ENCODE measurements at places on chromosomes 16 and 17.

- no peak for DNase-seq
Observed at GRCh38 chr17:39867084-39867879, 720 bp upstream of the ZPBP2 start.

GRCh38 chr16:29962344-29962994 lies 590 bp downstream of the TMEM219 start:
- DNase-seq: no peak

GRCh38 chr17:27256225-27257030 lies 37.5 kb upstream of the WSB1 start:
- no peak for DNase-seq

GRCh38 chr16:47047524-47048203 lies 74.2 kb upstream of the DNAJA2 start:
- DNase-seq: no peak

DNA sequence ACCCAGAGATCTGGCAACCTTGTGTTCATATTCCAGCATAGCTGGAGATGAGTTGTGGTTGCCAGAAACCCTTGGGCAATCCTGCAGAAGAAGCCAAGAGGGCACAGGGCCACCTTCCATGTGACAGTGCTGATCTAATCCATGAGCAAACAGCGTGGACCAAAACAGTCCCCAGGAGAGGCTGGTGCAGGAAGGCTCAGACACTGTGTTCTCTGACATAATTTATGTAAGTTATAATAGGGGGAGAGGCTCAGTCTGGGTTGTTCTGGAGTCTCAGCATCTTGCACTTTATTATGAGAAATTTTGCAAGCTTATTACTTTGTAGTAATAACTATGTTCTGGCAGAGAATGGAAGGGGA lies 273.9 kb downstream of the HAPSTR1 start:
- DNase-seq: peak; percentile 78

GRCh38 chr16:68972720-68973119 lies 129.4 kb downstream of the TANGO6 start:
- peak; percentile 30 for DNase-seq

DNA sequence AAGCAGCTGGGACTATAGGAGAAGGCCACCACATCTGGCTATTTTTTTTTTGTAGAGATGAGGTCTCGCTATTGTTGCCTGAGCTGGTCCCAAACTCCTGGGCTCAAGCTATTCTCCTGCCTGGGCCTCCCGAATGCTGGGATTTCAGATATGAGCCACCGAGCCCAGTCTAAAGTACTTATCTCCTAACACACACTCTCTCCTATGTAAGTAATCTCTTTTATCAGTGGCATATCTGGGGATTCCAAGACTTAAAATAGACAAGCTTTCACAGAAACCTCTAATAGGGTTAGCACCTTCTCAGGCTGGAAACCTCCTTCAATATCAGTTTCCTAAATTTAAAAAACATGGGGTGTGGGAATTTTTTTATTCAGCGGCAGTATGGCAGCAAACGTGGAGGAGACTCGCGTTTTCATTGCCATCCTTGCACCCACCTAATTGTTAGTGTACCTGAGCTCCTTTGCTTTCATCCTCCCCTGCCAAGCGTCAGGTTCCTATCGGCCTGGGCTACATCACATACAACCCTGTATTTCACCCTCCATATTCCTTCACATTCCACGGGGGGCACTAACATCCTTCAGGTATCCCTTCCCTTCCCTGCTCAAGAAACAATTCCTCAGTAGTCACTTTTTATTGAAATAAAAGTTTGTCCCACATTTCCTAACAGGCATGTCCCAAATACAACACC lies 1.1 kb downstream of the EZH1 start:
- DNase-seq: no peak

DNA sequence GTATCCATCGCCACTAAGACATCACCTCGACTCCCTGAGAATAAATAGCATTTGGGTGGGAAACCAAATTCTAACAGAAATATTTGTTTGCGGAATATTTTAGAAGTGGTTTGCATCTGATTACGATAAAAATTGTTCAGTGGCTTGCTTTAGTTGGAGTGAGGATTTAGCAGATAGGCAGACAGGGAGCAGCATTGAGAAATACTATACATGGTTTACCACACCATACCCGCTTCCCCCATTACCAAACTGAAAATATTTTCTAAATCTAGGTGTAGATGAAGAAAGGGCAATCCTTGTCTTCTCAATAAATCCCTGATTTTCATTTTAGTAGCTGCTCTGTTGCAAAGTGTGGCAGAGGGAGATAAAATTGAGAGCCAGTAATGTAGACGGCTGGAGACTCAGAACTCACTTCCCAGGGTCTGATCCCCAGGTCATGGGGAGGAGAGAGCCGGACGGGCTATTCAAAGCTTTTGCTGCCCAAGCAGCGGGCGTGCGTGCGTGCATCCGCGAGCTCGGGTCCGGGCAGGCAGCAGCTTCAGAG lies 808 bp upstream of the BAHCC1 start:
- no peak for DNase-seq

GRCh38 chr17:78107457-78107856 lies 21.1 kb downstream of the TMC6 start:
- DNase-seq: no peak

DNA sequence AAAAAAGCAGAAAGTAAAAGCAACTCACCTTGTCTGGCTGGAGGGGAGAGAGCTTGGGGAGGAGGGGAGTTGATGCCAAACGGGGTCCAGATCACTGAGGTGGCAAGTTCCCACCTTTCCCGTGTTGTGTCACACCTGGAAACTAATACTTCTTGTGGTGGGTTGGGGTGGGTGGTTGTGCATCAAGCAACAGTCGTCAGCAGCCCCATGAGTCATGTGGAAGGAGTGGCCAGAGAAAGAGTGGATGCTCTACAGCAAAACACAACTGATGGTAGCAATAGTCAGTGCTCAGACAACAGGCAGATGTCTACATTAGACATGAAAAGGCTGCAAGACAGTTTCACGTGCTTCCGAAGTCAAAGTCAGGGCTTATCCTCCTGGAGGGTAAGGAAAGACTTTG lies 35.4 kb downstream of the ARSG start:
- no peak for DNase-seq

DNA sequence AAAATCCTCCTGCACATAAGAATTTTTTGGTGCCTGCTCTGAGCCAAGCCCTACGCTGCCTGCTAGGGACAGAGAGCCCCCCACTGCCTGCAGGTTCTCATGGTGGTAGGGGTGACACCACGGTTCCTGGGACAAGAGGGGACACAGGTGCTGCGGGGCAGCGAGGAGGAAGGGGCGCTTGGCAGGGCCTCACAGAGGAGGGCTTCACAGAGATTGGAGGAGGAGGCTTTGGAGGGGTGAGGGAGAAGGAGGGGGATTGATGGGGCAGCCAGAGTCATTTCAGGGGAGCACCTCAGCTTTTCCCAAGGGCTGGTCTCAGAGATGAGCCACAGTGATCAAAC lies 29.8 kb upstream of the GSG1L start:
- no peak for DNase-seq

DNA sequence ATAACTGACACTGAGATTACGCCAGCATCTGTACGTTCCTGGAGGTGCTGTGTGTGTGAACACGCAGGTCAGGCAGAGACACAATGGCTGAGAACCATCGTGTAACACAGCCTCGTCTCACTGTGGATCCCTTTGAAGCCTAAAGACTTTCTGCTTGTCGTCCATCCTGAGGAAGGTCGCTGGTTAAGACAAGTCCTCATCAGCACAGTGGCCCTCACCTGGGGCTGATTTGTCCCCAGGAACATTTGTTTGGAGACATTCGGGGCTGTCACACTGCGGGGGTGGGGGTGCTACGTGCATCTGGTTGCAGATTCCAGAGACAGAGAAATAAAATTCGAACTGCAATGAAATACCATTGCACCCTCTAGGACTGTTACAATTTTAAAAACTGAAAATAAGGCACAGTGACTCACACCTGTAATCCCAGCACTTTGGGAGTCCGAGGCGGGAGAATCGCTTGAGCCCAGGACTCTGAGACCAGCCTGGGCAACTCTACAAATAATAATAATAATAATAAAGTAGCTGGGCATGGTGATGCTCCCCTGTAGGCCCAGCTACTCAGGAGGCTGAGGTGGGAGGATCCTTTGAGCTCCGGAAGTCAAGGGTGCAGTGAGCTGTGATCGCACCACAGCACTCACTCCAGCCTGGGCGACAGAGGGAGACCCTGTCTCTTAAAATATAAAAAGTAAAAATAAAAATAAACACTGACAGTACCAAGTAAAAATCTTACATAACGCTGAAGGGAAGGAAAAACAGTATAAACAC lies 112.0 kb upstream of the METRNL start:
- DNase-seq: no peak

DNA sequence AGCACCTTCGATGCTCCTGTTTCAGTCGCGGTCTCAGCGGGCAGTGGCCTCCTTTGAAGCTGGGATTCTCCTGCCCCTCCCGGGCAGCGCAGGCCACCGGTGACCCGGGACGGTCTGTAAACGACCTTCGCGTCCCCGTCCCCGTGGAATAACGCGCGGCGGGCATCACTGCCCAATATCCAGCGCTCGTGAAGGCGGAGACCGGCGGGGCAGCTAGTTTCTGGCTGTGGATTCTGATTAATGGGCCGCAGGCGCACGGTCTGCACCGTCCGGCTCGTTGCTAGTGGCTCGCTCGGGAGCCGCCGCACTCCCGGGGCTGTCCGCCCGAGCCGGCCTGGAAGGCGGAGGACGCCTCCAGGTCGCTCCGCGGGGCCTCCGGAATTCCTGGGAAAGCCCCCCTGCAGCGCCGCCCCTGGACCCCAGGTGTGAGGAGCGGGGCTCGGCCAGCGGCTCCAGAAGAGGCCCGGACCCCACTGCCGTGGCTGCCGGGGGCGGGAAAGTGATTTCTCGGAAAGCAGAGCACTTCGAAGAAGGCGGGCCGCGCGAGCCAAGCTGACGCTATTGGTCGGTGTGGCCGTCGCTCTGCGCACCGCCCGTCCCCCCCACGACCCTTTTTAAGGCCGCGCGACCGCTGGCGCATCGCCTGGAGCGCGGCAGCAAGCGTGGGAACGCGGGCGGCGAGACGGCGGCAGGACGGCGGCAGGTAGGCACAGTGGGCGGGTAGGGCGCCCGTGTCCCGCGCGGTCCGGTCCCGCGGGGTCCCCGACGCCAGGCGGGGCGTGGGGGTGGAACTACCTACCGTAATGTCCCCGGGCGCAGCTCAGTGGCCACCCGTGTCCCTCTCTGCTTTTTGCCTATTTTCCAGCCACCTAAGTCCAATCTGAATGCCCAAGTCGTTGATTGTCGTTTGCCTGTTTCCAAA lies at the start of gene IRF8:
TSS of gene IRF8 (plus strand) at position 642 of the 922 bp plus-strand sequence. CDS start 3,854 bp downstream, outside the sequence.
- DNase-seq: peak; percentile 80

GRCh38 chr17:74249590-74250270 lies 24.3 kb upstream of the DNAI2 start:
- DNase-seq: no peak

GRCh38 chr17:14741491-14741890 lies 440.6 kb downstream of the HS3ST3B1 start:
- DNase-seq: no peak

DNA sequence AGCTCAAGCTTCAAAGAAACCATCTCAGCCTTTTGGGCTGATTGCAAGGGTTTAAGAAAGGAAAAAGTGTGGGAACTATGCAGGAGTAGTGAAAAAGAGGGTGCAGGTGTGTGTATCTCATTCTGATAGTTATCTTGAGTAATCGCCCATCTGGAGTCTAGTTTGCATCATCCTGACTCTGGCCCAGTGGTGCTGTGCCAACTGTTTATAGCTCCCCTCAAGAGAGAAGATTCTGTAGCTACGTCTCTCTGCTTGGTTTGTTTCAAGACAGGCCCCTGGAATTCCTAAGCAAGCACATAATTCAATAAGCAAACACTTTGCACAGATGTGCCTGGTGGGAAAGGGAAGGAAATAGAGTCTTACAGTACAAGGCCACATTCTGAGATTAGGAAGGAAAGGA lies 144.4 kb downstream of the HAPSTR1 start:
- DNase-seq: no peak

- DNase-seq: no peak
Observed at GRCh38 chr17:32940706-32941390, 12.9 kb downstream of the TMEM98 start.

DNA sequence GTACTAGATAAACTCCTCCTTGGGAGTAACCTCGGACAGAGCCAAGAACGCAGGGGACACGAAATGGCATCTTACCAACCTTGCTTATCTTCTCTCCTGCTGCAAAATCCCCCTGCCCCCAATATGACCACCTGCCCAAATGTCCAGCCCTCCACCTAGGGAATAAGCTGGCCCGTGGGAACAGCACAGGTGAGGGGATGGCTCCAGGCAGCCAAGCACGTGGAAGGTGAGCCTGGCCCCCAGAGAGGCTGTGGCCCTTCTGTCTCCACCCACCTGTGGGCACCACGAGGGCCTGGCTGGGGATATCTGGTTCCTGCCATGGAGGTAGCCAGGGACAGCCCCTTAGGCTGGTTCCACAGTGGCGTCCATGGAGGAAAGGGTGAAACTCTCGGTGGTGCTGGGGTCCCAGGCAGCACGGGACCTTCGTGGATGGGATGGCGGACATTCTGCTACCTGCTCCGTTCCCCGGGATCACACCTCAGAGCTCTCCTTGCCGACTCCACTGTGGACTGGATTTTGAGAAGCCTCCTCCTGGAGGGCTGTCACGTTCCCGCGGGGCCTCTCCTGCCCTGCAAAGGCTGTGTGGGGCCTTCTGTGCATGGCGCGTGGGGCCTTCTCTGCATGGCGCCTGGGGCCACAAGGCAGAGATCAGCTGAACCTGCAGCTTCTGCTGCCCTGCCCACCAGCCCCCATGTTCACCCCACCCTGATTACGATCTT lies 388.5 kb upstream of the TNRC6C start:
- no peak for DNase-seq

- DNase-seq: peak; percentile 87
Observed at GRCh38 chr16:67530013-67530939, 1.6 kb downstream of the RIPOR1 start.

DNA sequence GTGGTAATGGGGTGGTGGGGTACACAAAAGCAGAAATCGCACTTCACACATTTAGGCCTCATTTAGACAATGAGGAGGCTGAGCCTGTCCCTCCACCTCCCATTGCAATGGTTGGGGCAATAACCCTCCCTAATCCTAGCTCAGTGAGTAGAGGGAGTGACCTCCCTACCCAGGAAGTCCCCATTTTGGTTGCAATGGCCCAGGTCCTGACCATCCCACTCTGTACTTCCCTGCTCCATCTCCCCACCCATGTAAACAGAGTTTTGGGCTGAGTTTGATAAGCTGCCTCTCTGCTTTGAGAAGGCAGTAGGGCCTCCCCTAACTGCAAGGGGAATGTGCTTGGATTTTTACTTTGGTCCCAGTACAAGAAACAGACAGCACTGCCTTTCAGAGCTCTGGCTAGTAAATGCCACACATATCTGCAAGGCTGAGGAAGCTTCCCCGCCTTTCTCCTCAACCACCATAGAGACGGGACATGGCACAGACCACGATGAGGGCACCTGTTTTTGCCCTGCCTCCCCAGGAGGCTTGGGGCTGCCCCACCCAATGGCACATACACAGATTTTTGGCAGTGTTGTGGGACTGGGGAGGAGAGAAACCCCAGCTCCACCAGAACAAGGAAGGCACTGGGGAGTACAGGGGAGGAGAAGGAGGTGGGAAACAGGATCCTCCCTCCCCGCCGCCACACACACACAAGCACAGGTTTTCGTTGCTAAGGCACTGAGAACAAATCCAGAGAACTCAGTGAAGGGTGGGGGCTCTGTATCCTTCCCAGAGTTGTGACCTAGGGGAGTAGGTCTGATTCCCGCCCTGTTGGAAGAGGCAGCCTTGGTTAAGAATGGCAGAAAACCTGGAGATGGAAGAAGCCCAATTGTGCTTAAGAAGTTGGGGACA lies 7.3 kb downstream of the VAT1 start:
- no peak for DNase-seq
